LNCaP clone FGC (cell line): ENCODE measurements at places on chromosomes 11 and 22.
A peak's percentile ranks its signal among the peaks of the same experiment; 100 is the strongest.

DNA sequence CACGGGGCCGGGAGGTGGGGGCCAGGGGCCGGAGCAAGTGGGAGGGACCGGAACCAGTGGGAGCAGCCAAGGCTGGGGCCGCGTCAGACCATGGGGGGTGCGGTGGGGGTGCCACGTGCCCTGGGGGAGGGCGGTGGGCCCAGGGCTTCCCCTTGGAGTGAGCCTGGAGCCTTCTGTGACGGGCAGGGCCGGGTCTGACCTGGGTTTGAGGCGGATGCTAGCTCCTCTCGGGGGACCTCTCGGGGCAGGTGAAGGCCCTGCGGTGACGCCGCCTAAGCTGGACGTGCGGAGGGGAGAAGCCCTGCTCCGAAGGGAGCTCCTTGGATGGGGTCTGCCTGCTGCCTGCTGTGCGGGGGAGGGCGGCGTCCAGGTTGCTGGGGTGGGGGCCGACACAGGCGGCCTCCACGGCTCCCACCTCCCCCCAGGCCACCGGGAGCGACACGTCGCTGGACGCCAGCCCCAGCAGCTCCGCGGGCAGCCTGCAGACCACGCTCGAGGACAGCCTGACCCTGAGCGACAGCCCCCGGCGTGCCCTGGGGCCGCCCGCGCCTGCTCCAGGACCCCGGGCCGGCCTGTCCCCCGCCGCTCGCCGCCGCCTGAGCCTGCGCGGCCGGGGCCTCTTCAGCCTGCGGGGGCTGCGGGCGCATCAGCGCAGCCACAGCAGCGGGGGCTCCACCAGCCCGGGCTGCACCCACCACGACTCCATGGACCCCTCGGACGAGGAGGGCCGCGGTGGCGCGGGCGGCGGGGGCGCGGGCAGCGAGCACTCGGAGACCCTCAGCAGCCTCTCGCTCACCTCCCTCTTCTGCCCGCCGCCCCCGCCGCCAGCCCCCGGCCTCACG lies 115.0 kb downstream of the CACNA1I start:
- DNase-seq: no peak

- no peak for DNase-seq
These were observed 484.5 kb downstream of the MN1 start for GRCh38 chr22:27317096-27317495.

DNA sequence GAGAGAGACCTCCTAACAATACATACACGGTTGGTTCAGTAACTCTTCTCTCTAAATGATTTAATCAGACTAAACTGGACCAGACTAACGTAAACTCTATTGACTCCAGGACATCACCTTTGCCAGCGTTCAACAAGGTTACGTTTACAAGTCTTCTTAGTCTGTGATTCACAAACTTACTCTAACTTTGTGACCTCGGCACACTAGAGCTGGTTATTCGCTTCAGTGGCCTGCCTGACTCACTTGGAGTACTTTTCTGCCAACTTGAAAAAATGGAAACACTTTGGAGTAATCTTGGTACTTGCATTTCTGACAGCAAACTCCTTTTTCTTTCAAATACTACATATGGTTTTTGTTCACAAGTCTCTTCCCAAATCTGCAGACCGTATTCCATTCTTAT lies 26.2 kb downstream of the MTMR2 start:
- no peak for DNase-seq

DNA sequence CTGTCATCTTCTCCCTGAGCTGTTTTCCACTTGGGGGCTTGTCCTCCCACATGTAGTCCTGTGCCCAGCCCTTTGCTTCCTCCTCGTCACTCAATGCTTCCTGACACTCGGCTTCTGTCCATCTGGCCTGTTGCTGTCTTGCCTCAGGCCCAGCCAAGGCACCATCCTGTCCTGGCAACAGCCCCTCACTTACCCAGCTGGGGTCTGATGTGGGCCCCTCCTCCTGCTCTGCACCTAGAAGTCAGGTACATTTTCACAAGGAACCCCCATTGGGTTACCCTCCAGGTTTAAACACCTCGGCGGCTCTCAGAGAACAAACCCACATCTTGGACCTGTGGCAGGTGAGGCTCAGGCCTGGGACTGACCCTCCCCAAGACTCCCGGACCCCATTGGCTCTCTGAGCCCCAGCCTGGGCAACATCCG lies 784.8 kb downstream of the TBC1D22A start:
- no peak for DNase-seq

DNA sequence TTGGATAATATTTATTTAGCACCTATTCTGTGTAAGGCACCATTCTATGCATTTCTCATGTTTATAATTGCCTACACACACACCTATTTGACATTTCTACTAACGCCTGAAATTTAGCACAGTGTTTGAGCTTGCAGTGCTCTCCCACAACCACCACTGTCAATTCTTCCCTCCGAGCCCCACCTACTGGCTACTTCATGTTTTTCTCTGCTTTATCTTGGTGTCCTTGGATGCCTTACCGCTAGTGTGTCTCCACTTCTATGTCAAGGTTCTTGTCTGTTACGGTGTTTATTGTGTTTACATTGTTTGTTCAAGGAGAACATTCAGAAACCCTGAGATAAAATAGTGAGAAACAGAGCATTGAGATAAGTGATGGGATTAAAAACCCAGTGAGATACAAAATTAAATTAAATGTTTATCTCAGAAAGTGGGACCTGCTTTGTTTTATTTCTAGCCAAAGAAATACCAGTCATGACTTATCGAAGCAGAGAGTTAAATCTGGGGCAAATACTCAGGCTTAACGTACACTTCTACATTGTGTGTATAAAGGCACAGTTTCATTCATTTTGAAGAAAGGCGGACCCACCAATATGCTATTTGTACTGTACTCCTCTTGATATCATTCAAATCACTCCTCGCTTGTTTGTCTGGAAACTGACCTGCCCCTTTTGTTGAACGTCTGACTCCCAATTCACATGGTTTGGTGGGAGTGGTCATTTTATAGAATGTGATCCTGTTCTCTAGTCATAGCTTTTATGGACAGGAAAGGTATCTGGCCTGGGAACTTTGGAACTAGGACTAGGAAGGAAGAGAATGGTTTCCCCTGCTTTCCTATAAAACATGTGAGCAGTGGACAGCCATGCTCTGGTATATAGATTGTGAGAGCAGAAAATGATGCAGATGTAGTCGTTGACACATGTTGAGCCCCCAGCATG lies 39.2 kb upstream of the SLC36A4 start:
- peak; percentile 96 for DNase-seq

DNA sequence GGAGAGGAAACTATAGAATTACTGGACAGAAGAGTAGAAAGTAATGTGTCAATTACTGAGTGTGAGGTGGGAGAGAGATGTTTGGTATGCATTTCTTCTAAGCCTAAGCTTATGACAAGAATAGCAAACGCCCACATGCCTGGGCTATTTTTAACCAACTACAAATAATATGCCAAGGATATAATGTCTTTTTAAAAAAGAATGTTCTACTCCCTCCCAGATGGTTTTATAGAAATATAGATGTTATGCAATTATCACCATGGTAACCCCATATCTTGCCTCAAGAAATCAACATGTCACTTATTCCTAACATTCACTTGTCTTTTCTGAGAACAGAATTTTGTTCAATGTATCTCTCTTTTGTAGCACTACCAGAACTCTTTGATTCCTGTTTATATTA lies 996.7 kb upstream of the CHORDC1 start:
- DNase-seq: no peak

DNA sequence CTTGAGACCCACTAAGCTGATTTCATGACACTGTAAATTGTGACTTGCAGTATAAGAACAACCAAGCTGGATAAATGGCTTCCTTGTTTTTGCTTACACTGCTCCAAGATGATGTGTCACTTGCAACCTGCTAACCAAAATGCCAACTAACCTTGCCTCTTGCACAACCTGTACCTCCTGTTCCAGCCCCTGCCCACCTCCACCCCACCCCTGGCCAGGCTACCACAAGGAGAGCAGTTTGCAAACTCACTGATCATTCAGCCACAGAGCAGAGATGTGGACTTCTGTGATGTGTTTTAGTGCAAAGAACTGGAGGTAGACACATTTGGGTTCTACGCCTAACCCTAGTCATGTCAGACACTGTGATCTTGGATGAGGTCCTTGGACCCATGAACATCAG lies 4.3 kb upstream of the APOL6 start:
- no peak for DNase-seq

DNA sequence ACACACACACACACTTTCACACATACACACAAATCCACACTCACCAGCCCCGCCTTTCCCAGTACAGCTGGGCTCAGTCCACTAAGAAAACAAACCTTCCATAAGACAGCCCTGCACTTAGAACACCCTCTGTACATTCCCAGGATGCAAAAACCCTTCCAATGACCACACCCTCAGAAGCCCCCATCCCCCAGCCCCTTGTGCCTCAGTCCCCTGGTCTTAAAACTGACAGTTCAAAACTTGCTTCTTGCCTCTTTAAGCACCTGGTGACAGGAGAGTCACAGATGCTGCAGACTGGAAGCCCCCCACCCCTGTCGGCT lies 23.0 kb downstream of the APLNR start:
- DNase-seq: no peak

GRCh38 chr11:20374741-20375300 lies 11.3 kb downstream of the HTATIP2 start:
- DNase-seq: no peak

GRCh38 chr22:34866081-34866480 lies 199.9 kb upstream of the ISX start:
- no peak for DNase-seq

DNA sequence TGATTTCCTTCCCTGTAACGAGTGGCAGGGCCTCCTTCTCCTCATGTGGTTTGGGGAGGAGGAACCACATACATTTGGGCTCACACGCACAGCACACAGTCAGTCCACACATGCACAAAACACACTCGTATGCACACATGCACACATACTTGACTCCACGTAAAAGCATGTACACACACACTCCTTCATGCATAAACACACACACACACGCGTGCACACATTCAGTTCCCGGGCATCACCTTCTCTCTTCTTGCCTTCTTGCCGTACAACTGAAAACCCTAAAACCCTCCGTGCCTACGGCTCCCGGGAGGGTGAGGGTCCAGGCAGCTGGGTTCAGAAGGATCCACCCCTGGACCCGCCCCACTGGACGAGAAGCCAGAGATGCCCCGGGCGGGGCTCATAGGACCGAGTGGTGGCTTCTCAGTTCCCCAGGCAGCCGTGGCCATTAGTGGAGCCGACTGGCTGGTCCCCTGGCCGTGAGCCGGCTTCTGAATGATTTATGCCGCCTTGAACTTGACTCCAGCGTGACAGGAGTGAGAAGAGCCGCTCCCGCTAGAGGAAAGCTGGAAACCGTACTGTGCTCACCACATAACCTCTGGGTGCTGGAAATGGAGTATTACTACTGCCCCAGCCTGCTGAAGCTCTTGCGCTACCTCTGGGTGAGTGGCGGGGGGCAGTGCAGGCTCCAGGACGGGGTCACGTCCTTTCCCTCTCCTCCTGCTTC lies 117.4 kb downstream of the KIAA1671 start:
- no peak for DNase-seq

- no peak for DNase-seq
These were observed 54.1 kb upstream of the WNT7B start for GRCh38 chr22:46031066-46031465.

DNA sequence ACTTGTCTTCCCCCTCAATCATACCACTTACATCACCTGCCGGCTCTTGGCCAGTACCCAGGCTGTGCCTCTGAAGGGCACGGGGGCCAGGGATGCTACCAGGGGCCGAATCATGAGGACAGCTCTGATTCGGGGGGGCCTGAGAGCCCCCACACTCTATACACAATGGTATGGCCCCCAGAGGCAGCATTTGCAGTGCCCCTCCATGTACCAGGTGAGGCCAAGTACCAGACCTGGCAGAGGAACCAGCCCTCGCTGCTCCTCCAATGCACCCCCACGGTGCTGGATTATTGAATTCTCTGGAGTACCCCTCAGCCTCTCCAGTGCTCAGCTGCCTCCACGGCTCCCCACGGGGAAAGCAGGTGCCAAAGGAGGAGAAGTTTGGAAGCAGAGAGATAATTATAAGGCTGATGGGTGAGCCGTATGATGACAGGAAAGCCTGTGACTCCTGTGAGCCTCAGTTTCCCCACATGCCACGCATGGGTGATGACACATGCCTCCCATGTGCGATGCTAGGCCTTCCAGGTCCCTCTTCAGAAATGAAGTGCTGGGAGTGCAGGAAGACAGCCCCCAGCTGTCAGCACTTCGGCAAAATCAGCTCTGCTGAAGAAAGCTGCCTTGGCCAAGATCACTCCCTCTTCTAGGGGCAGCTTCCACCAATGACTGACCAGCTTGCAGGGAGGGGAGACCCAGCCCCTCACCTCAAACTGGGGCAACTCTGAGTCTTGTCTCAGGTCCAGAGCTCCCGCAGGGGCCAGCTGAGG lies 69.9 kb downstream of the THAP12 start:
- DNase-seq: no peak
